ENCODE measurements at places on chromosomes 11 and 22.

DNA sequence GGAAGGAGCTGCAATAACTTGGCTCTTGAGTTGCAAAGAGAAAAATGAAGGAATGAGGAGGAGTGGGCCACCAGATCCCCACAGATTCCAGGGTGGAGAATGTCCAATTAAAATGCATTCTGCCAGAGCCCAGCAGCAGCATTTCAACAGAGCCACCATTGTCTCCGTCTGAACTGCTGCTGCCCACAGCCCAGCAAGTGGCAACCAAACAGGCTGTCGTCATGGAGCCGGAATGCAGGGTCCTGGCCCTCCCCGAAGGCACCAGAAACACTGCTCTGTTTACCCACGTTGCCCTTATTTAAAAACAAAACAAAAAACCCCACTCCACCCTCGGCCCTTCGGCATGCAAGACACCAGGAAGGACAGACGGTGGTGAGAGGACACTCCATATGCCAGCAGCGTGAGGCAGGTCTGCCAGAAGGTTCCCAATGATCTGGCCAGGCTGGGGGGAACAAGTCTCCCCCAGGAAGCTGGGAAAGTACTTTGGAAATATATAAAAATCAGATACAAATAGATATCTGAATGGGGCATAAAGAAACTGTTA lies 32.5 kb downstream of the PLEKHA7 start:
- no peak for DNase-seq

GRCh38 chr11:96878299-96879051 lies 488.7 kb downstream of the JRKL start:
- DNase-seq: no peak

DNA sequence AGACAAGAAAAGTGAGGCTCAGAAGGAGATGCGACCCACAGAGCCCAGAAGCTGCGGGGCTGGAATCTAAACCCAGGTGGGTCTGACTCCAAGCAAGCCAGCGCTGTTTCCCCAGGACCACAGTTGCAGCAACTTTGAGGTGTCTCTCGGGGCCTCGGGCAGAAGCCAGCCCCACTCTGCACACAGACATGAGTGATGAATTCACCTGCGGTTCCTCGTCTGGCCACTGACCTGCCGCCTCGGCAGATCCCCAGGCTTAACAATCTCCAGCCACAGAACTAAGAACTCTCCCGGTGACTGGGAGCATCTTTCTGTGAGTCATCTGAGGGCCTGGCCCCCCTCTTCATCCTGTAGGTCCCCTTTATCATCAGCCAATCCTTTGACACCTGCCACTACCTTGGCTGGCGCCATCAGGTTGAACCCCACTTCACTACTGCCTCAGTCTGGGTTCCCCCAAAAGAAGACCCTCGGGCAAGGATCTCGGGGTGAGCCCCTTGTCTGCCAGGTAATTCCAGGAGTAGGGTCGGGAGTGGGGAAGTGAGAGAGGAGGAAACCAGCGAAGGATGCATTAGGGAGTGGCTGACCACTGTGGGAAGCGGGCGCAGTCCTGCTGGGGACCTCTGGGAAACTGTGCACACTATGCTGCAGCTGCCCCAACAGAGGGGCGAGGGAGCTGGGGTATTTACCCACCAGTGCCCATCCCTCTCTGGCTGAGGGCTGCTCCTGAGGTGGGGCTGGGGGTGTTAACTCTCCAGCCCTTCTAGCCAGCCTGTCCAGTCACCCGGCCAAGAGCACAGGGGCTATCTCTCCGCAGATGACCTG lies 33.0 kb upstream of the MN1 start:
- DNase-seq: no peak

DNA sequence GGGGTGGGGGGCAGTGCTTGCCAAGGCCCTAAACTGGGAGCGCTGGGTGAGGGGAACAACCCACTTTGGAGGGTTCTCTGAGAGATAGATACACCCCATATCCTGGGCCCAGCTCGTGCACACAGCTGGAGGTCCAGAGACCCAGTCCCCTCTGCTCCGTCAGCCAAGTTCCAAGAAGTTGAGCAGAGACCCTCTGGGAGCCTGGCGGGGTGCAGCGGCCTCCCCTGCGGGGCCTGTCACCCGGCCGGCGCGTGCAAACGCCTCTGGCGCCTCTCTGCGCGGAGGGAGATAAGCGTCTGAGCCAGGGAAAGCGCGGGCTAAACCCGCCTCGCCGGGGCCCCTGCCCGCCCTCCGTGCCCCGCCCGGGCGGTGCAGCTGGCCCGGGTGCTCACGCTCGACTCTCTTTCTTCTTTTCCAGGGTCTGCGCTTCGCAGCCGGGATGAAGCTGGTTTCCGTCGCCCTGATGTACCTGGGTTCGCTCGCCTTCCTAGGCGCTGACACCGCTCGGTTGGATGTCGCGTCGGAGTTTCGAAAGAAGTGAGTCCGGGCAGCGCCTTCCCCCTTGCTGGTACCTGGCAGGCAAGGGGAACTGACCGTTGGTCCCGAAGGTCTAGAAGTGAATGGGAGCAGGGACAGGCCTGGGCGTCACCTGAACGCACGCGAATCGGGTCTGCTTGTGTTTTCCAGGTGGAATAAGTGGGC lies 540 bp downstream of the ADM start:
- DNase-seq: no peak

DNA sequence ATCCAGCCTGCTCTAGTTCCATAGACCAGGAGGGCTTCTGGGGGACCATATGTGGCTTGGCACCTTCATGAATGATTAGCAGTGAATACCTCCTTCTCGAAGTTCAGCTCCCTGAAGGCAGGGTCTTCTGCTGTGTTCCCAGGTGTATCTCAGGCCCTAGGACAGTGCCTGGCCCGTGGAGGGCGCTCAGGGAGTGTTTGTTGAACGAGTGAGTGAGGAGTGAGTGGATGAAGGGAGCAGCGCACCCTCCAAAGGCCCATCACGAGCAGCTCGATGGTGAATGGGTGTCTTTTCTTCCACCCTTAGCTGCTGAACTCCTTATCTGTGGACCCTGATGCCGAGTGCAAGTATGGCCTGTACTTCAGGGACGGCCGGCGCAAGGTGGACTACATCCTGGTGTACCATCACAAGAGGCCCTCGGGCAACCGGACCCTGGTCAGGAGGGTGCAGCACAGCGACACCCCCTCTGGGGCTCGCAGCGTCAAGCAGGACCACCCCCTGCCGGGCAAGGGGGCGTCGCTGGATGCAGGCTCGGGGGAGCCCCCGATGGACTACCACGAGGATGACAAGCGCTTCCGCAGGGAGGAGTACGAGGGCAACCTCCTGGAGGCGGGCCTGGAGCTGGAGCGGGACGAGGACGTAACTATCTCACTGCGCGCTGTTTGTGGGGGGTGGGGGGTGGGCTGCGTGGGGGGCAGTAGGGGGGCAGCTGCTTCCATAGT lies 9.5 kb downstream of the ANO1 start:
- no peak for DNase-seq

GRCh38 chr11:43758927-43759326 lies 78.4 kb downstream of the HSD17B12 start:
- DNase-seq: no peak

DNA sequence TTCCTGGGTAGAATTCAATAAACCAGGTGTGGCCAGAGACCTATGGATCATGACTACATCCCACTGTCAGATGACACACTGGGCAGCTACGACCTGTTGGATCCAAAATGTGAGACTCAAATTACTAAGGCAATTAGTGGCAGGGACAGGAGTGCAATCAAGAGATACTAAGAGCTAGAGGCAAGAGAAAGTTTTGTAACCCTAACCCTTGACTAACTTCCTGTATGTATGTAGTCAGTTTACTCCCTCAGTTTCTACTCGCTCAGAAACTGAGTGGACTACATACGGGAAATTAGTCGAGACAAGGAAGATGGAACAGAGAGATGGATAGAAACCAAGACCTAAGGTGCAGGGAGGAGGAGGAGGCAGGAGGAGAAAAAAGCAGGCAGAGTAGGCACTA lies 2.7 kb downstream of the CYB5R2 start:
- DNase-seq: no peak
